ENCODE measurements at places on chromosomes 6 and 20.

GRCh38 chr20:51525241-51526105 lies 17.0 kb downstream of the NFATC2 start:
- DNase-seq, result no peak

DNA sequence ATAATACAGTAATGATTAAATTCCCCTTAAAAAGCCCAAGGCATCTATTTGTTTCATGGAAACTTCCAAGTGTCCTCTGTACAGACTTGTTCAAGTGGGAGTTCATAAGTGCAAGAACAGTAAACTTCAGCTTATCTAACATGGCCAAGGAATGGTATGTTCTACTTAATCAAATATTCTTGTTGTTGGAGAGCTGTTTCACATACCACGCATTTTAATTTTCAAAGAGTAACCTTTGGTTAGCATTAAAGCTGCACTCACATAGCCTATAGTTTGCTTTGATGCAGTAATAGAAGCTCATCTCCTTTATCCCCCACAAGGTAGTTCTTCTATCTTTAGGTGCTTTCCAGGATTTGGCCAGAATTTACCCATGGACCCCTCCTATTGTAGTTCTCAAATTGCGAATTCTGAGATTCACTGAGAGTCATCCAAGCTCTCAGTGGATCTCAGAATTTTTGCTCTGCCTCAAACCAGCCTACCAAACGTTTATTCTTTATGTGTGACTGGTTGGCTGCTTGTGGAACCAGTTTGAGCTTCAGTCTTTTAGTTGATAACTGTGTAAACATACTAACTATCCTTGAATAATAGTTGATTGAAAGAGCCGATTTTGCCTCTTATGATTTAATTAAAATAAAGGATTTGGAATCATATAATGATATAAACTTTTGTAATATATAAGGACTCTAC lies 668.0 kb upstream of the FLRT3 start:
- no peak for DNase-seq

DNA sequence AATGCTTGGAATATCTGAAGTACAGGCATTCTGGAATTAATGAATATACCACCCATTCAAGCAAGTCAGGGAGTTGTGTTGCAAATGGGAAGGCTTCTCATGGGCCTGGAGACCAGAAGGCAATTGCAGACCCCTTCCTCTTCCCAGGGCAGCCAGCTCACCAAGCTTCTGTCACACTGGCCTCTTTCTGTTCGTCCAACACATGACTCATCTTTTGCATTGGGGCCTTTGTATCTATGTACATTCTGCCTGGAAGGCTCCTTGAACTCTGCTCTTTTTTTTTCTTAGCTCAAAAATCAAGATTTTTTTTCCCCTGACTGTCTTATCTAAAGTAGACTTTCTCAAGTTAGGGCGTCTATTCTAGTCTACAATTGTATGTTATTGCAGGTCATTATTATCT lies 132.9 kb upstream of the MYLIP start:
- DNase-seq, result no peak

DNA sequence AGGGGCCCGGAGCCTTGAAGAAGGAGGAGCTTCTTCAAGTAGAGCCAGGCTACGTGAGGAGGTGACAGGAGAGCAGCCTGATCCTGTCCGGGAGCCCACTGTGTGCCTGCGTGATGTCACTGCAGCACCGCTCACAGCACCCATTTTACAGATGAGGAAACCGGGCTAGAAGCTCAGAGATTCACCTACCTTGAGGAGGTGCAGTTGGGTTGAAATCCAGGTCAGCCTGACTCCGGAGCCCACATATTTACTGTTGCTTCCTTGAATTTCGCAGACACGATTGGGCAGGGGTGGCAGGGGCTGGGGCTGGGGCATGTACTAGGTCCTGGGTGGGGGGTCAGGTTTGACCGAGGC lies 12.5 kb downstream of the VSTM2L start:
- no peak for DNase-seq

DNA sequence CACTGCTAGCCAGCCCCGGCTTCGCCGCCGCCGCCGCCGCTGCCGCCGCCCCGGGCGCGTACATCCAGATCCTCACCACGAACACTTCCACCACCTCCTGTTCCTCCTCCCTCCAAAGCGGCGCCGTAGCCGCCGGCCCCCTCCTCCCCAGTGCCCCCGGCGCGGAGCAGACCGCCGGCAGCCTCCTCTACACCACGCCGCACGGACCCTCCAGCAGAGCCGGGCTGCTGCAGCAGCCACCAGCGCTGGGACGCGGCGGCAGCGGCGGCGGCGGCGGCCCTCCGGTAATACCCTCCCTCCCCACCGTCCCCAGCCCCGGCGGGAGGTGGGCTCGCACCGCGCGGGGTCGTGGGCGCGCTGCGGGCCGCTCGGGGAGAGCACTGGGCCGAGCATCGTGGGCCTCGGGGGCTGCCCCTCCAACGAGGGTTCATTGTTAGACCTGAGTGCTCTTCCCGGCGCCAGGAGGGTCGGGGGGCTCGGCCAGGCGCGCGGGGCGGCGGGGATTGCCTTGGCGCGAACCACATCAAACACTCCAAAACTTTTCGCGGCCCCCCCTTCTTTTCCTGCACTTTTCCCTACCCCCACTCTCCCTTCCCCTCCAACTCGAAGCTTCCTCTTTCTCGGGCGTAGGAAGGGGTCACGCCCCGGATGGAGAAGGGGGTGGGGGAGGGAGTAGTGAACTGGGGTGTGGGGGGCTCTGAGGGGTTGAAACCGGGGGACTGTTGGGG lies 827 bp downstream of the E2F3 start:
- DNase-seq, result no peak

GRCh38 chr20:51703400-51704287 lies 64.5 kb downstream of the ATP9A start:
- DNase-seq, result no peak

DNA sequence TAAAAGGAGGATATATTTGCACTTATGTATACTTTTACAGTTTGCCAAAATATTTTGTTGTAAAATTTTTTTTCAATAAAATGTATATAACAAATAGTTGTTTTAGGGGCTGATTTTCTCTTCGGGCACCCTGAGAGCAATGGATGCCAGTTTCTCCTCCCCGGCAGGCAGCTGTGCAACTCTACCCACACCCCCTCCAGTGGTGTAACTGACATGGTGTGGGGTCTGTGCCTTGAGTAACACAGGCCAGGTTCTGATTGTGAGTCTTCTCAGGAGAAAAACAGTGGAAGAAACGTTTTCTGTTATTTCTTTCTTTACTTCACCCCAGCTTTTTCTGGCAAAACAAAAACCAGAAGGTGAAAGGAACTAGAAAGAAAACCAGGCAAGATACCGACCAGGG lies 6.1 kb downstream of the FOXF2 start:
- DNase-seq, result no peak

DNA sequence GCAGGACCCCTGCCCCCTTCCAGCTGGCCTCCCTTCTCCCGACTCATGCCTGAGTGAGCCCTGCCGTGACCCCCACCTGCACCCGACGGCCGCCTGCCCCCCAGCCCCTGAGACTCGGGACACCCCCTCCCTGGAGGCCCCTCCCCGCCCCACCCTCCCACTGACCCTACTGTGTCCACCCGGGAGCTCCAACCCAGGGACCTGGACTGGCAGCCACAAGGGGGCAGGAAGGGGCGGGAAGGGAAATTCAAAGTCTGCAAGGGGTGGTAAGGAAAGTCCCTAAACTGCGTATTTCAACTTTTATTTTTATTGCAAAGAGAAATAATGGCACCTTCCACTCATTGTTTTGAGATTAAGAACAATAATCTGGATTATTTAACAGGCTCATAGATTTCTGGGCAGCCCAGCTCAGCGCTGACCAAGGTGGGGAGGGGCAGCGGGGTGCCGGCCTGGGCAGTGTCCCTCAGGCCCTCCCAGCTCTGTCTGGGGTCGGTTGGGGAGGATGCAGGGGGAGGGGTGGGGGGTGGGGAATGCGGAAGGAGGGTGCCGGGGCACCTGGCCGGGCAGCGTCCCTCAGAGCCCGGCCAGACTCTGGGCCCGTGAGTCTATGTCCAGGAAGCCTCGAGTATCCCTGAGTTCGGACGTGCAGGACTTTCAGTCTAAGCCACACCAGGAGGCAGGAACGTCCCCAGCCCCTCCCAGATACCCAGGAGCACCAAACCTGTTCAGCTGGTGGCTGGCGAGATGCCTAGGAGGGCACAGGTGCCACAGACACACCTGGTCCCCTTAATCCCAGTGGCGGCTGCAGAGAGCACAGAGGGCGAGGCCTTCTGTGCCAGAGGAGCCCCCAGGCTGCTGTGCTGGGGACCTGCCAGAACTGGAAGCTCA lies 1.3 kb upstream of the PTK6 start:
- DNase-seq, result no peak

DNA sequence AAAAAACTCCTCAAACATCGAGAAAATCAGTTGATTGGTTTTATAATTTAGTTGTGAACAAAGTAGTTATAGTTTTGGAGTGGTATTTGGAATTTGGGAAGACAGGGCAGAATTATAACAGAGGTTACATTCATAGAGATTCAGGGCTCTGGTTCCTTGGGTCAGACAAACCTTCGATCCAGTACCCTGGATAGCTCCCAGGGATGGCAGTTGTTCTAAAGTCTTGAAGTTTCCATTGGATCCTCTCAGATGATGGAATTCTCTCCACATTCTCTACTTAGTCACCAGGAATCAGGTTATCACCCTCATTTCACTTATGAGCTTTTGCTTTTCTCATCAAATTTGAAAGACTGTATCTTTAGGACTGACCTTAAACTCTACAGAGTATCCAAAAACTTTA lies 285.1 kb downstream of the CENPW start:
- DNase-seq, result no peak

DNA sequence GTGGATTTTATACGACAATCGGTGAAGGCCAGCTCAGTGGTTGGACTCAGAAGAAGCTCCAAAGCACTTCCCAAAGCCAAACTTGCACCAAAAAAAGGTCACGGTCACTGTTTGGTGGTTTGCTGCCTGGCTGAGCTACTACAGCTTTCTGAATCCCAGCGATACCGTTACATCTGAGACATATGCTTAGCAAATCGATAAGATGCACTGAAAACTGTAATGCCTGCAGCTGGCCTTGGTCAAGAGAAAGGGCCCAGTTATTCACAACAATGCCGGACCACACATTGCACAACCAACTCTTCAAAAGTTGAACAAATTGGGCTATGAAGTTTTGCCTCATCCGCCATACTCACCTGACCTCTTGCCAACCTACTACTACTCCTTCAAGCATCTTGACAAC lies 70.2 kb downstream of the FILIP1 start:
- DNase-seq, result no peak

- DNase-seq, result no peak
Measured at GRCh38 chr6:7003041-7003440, 104.7 kb upstream of the RREB1 start.

- DNase-seq, result no peak
Measured at GRCh38 chr6:156167016-156167624, 610.1 kb upstream of the ARID1B start.

DNA sequence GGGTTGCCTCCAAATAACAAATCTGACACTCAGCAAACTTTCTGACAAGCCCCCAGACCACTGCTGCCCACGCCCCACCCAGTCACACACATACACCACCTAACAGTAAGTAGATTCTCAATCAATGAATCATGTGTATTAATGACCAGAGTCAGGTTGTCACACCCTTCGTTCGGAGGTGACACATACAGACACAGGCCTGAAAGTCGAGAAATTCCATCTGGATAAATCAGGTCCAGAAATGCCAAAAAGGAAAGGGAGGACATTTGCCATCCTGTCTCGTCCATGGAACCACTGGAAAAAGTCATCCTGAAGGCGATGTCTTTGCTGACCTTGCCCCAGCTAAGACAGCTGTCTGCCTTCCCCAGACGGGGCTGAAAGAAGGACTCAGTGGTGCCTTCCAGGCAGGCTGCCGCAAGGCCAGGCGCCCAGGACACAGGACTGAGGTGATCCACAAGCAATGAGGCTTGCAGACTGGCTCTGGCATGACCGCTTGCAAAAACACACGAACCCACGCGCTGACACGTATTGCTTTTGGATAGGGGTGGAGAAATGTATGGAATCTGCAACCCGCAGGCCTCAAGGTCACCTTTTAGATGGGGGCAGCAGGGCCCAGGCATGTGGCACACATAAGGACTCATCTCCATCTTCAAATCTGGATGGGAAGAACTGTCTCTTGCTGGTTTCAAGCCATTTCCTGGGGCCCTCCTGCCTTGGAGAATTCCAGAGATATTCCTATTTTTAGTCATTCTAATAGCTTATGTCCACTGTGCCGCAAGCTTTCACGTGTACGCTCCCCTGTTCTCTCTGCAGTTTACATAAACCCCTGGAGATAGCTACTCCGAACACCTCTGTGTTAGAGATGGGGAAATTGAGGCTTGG lies 9.0 kb downstream of the NFATC2 start:
- DNase-seq, result no peak

GRCh38 chr20:34709831-34710567 lies 5.9 kb downstream of the TP53INP2 start:
- peak; percentile 50 for DNase-seq

- no peak for DNase-seq
Measured at GRCh38 chr20:19995220-19995863, 21.8 kb upstream of the NAA20 start.

DNA sequence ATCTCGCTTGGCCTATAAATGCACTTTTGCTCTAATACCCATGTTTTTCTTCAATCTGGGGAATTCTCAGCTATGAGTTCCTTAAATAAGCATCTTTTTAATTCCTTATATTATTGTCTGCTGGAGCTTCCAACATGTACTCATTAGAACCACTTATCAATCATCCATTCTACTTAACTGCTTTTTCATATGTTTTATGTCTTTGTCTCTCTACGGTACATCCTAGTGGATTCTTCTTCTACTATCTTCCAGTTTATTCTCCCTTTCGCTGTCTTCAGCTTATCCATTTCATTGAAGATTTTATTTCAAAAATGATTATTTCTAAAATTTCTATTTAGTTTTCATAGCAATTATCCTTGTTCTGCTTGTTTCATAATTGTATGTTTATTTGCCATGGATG lies 12.4 kb upstream of the ZSCAN16 start:
- no peak for DNase-seq

DNA sequence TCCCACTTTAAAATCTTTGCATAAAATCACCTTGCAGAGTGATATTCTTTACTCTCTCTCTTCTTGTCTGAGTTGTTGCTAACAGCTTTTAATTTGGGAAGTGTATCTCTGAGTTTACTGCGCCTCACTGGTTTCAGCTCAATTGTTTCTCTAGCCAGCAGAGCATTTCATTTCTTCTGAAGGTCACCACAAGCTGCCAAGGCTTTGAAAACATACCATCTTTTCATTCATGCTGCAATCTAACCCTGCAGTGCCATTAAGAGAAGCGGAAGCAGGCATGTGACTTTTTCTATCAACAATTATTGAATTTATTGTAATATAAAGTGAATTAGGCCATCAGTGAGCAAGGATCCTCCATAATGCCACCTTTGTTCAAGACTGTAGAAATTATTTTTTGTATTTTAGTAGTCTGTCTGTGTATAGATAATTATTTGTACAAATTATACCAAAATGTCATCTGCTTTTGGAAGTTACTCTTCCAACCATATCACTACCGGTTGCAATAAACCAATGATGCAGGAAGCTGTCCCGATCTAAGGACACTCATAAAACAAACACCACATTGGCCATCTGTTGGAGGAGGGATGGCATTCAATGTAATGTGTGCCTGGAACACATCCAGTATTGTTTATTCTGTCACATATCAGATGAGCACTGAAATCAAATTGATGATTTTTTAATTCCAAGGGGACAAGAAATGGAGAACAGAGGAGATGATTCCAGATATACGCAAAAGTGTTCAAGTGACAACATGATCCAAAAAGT lies 26.8 kb downstream of the HS3ST5 start:
- DNase-seq, result no peak

All from stimulated activated CD8-positive, alpha-beta memory T cell treated with anti-CD3 and anti-CD28 coated beads, Interleukin-15, amount 100 ng/mL, for 1 hour (primary cell).